ENCODE measurements at places on chromosomes 7 and 10.

DNA sequence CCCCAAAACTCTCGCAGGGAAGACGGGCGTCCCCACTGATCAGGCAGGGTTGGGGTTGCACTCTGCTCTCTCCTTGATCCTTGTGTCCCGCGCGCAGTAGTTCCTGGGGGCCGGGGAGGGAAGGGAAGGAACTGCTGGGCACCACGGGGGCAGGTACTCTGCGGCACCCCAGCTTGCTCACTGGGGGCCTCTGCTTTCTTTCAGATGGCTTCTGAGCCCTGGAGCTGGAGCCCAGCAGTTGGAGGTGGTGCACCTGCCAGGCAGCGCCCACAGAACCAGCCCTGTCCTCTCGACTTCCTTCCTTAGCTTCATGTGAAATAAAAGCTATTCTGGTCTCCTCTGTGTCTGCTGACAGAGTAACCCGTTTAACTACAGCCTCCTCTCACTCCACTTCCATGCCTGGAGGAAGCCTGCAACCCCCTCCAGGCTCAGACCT is 12.2 kb downstream of the PLAC9 start:
- no peak for DNase-seq

DNA sequence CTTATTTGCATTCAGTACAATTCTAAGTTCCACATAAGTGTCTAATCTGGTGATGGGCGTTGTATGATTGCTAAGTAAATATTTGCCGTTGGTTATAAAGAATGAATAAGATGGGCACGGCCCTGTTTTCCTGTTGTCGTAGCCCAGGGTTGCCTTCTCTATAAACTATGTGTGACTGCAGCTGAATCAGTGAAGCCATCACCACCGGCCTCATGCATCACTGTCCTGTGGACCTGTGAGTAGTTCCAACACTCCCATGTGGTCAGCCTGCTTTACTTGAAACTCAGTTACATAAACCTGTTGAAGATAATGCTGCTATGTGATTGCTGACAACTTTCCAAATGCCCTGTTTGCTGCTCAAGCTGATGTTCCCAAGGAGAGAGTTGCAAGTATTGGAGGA is 21.6 kb upstream of the KLF6 start:
- no peak for DNase-seq

DNA sequence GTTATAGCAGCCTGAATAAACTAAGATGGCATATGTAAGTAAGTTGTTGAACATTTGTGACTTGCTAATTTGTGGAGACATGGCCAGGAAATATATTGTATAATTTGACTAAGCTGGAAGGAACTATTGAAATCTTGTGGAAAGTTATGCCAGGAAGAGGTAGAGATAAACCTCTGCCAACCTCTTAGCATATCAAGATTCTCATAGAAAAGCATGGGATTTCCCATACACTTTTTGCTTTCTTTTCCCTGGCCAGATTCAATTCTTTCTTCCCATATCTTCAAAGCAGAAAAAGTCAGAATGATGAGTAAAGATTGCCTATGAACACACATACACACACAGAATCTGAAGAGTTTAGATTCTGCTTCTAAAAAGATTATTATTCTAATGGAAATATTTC is 216.2 kb downstream of the SEMA3D start:
- no peak for DNase-seq

- DNase-seq: no peak
Observed at GRCh38 chr7:75878312-75878768, 494 bp upstream of the RHBDD2 start.

GRCh38 chr7:69992938-69993337 is 394.7 kb downstream of the AUTS2 start:
- DNase-seq: no peak

DNA sequence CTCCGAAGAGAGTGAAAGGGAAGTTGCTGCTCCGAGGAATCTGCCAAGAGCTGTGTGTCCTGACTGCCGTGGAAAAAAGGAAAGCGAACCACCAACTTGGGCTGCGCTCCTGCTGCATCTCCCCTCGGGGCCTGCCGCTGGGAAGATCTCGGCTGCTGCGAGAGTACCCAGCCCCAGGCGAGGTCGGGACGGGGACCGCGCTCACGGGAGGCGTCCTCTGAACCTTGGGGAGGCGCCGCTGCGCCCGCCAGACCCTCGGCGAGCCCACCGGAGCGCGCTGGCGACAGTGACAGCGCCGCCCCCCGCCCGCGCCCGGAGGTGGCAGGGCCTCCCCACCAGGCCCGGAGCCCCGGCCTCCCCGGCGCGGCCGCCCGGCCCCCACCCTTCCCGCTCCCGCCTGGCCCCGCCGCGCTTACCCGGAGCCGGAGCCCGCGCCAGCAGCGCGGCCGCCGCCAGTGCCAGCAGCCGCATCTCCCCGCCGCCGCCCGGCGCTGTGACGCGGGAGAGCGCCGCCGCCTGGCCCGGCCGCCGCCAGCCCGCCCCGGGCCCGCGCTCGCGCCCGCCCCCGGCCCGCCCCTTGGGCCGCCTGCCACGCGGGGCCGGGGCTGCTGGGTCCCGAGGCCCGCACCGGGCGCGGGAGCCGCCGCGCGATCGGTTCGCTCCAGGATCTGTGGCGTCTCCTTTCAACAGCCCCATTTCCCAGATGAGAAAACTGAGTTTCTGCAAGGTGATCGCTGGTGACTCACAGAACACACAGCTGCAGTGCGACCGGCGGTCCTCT is at the start of gene VSTM4:
Gene VSTM4 (minus strand): TSS at position 508 of the 781 bp plus-strand sequence. CDS start 37 bp downstream, at position 471.
- no peak for DNase-seq

DNA sequence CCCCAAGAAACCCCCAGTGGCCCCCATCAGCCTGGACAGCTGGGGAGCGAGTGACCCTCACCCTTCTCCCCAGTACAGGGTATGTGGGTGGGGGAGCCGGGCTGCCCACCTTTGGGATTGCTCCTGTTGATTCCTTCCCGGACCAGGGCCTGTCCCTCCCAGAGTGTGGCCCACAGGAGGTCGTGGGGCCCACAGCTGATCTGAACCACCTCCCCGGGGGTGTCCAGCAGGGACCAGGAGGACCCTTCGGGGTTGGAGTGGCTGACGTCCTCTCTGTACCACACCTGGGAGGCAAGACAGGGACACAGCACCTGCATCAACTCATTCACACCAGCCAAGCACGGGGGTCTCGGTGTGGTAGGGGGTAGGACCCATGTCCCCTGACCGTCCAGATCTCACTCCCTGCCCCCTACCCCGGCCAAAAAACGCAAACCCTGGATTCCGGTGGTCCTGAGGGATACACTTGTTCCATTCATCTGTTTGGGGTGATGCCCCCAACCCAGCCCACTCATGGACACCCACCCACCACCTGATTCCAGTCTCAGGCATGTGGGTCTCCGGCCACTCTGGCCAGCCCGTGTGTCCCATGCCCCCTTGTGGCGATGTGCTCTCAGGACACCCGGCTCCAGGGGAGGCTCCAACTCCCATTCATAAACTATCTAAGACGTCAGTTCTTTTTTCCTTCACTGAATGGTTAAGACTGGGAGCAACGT is 10.9 kb downstream of the TECPR1 start:
- DNase-seq: no peak

GRCh38 chr10:33139181-33139646 is 181.2 kb upstream of the ITGB1 start:
- peak; percentile 73 for DNase-seq

DNA sequence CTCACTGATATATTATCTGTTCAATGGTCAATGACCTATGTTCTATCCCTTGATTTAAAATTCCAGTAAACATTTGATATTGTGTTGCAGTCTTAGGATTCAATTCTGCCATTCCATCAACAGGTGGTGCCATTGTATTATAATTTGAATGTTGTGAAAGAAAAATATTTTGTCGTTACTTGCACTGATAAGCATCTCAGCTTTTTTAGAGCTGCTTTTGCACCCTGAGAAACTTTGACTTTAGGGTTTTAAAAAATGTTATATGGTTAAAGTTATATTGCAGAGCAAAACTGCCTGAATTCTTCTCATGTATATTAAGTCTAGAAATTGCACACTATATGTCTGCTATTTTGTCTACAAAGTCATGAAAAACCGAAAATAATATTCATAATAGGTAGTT is 18.8 kb upstream of the MINDY3 start:
- DNase-seq: no peak

DNA sequence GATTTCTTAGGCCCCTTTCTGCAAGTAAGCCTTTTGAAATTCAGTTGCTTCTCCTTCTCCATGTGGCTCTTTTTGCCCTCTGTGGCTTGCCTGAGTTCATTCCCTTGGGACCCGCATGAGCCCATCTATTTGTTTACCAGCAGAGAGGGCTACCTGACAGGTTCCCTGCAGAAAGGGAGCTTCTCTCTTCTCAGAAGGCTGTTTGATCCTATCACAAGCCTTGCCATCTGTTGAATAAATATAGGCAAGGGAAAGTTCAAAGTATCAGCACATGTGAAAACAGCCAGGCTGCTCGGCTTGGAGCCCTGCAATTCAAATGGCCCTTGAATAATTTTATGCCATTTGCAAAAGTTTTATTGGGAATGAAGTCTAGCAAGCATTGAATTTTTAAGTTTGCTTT is 720.2 kb upstream of the FZD8 start:
- no peak for DNase-seq

- no peak for DNase-seq
Observed at GRCh38 chr7:116955801-116956476, 2.6 kb downstream of the ST7 start.

Data from activated T-helper 1 cell treated with anti-CD3 and anti-CD28 coated beads, Interleukin-12 subunit alpha, Interleukin-12 subunit beta, Interleukin-2, Interleukin-4 antibody, amounts not matched to agents 30 ng/mL and 10 ng/mL and 1 ng/mL, durations not matched to agents 14 hours and 24 hours and 36 hours (primary cell).